T-helper 9 cell (primary cell): ENCODE measurements at places on chromosomes 16 and 17.

DNA sequence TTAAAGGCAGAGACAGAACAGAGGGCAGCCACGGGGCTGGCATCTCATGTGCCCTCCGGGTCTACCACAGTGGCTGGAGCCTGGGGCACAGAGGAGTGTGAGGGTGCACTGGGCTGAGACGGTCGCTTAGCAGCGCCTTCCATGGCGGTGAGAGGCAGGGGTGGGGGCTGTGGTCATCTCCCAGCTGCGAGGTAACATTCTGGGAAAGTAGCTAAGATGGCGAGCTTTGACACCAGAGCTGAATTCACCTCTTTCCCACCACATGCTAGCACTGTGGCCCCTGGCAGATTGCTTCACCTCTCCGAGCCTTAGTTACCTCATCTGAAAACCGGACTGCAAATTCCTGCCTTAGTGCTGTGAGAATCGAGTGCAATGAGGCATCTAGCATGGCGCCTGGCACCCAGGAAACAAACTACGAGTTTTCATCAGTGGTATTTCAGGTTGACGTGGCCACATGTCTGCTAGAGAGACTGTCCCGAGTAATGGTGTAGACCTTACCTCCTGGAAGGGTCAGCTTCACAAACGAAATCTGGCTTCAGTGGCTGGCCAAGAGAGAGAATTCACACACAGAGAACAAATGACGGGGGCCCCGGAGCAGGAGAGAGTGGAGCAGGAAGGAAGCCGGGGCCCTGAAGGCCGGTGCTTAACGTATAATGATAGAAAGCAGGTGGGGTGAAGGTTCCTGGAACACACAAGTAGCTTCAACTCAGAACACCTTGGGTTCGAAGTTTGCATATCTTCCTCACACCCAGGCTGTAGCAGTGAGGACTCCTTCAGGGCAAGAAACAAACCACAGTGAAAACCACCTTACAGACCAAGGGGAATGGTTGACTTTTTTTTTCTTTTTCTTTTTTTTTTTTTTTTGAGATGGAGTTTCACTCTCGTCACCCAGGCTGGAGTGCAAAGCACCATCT is 63.9 kb upstream of the RPH3AL start:
- DNase-seq, result no peak

DNA sequence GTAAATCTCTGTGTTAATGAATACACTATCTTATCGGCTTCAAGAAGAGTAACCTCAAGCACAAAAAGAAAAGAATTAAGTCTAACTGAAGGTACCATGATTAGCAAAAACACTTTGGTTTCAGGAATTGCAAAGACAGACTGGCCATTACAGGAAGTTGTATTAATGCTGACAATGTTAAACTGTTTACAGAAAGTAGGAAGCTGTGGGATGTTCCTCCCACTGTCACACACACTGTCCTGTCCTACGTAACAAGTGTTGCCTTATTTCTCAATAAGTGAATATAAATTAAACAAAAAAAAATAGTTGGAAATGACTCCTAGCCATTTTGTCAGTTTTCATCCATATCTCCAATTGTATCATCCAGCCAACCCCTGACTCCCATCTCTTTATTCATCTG is 8.6 kb downstream of the GNA13 start:
- DNase-seq, result no peak

GRCh38 chr16:88943131-88943664 is 33.8 kb downstream of the CBFA2T3 start:
- no peak for DNase-seq

- no peak for DNase-seq
Observed at GRCh38 chr16:68202091-68202519, 33.8 kb downstream of the ESRP2 start.

DNA sequence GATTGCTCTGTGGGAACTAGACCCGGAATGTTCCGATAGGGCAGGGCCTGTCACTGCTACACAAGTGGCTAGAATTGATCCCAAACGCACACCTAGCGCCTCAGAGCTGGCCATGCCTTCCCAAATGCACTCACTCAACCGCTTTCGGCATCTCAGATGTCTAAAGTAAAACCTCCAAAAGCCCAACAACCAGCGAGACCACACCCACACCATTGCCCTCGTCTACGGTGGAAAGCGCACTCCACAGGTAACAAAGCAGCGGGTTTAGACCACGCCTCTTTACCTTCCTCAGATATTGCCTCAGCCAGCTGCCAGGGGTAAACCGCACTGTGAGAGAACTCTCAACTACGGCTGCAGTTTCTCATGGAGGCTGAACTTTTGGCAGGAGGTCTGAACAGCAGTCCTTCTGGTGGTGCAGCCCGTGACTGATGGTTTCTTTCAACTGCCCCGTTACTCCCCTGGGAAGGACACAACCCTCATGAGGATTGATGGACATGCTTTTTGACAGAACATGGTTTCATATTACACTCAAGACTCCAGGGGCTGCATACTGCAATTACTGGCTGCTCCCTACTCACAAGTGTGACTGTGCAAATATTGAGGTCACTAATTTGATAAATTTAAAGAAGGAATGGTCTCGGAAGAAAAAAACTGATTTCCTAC is 34.5 kb downstream of the USP7 start:
- DNase-seq, result no peak

DNA sequence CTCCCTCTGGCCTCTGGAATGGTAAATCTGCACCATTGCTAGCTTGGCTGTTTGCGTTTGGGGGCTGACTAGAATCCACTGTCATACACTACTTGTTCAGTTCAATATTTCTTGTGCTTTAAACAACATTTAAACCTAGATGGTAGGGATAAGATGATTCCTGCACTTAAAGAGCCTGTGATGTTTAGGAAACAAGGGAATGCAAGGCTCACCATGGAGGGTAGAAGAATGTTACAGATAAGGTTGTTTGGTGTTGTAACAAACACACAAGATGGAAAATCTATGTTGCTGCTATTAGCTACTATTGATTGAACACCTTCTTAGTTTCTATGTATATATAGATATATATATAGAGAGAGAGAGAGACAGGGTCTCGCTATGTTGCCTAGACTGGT is 31.4 kb downstream of the YPEL2 start:
- DNase-seq, result no peak

DNA sequence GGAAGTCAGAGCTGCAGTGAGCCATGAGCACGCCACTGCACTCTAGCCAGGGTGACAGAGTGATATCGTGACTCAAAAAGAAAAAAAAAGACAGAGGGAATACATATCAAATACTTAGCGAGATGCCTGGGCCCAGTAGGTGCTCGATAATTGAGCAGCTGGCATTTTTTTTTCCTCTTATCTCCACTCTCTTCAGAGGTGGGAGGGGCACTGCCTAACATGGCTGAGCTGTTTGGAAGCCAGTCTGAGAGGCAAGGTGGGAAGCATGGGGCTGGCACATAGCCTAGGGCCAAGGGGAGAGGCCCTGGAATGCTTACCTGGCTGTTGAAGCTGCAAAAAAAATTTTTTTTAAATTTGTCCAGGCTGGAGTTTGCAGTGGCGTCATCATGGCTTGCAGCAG is 38.4 kb downstream of the HIC1 start:
- no peak for DNase-seq

- no peak for DNase-seq
Observed at GRCh38 chr16:23842137-23842600, 6.4 kb downstream of the PRKCB start.

DNA sequence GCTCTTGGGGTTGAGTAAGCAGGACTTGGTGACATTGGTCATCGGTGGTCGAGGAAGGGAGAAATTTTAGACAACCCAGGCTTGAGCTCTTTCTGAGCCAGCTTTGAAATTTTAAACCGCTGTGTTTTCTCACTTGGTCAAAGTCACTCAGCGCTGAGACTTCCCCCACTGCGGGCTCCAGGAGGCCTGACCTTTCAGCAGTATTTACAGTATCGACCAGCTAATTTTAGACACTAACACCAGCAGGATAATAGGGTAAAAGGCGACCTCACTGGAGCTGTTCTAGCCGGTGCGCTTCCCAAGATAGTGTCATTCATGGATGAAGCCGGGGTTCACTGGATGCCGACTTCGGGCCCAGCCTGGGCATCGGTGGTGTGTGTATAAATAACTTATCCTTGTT is 29.7 kb upstream of the WSCD1 start:
- DNase-seq, result no peak

- no peak for DNase-seq
Observed at GRCh38 chr17:67831268-67831667, 6.0 kb downstream of the BPTF start.

DNA sequence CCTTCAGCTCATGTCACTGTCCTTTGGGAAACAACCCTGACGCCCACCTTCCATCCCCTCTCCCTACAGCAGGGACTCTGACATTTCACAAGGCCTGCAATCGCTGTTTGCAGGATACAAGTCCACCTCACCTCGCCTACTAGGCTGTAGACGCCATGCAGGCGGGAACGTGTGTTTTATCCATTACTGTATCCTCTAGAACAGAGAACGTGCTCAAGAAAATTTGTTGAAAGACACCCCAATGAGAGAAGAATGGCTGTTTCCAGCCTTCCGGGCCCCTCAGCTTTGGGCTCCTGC is 1.5 kb upstream of the TTYH2 start:
- no peak for DNase-seq

GRCh38 chr17:61662741-61663140 is 71.7 kb upstream of the NACA2 start:
- DNase-seq, result no peak

DNA sequence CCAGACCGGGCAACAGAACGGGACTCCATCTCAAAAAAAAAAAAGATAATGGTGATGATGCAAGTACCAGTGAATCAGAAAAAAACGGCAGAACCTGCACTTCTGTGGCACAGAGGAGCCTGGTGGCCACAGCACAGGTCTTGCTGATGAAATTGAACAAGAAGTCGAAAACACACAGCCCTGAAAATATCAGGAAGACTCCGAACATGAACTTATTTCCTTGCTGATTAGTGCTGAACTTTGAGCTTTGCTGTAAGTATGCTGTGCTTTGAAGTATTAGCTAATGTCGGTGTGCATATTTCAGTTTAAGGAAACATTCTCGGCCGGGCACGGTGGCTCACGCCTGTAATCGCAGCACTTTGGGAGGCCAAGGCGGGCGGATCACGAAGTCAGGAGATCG is 10.9 kb upstream of the MYO15B start:
- no peak for DNase-seq

GRCh38 chr16:58678716-58679115 is 5.9 kb downstream of the SLC38A7 start:
- DNase-seq, result no peak

DNA sequence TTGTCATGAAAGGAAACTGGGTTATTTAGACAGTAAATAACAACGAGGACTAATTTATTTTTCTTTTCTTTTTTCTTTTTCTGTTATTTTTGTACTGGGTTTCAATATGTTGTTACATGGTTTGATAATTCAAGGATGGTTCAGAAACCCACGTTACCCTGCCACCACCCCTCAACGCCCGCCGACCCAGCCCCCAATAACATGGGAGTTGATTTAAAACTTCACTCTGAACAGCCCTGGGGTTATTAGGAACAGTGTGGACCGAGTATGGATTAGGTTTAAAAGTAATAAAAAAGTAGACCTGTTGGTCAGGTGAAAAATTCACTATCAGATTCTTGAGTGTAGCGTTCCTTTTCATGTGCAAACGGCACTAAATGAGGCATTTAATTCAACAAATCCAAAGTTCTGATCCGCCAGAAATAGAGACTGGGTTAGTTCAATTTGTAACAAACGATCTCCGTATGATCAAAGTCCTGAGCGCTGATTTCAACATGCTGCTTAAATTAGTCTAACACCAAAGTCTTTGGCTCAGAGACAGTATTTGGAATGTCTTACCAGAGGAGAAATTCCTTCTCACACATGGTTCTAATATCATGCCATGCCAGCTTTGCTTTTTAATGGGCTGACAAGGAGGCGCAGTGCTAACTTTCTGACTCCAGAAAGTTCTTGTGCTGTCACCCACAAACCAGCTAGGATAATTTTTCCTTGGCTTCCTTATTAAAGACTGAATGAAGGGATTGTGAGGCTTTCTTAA is 173.1 kb upstream of the IRX3 start:
- no peak for DNase-seq

DNA sequence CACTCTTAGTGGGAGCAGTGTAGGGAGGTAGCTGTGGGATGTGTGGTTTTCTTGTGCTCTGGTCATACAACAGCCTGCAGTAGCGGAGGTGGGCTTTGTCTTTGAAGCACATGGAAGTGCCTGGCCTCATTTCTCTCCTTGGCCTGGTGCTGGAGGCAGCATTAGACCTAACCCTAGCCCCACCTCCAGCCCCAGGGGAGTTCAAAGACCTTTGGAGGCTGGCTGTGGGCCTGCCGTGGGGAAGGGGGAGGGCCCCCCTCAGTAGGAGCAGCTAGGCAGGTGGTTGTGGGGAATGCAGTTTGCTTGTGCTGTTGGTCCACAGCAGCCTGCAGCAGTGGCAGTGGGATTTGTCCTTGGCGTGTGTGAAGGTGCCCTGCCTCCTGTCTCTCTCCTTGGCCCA is 91.7 kb downstream of the BCAS3 start:
- DNase-seq, result no peak

GRCh38 chr17:57415751-57416207 is 159.5 kb downstream of the MSI2 start:
- no peak for DNase-seq

DNA sequence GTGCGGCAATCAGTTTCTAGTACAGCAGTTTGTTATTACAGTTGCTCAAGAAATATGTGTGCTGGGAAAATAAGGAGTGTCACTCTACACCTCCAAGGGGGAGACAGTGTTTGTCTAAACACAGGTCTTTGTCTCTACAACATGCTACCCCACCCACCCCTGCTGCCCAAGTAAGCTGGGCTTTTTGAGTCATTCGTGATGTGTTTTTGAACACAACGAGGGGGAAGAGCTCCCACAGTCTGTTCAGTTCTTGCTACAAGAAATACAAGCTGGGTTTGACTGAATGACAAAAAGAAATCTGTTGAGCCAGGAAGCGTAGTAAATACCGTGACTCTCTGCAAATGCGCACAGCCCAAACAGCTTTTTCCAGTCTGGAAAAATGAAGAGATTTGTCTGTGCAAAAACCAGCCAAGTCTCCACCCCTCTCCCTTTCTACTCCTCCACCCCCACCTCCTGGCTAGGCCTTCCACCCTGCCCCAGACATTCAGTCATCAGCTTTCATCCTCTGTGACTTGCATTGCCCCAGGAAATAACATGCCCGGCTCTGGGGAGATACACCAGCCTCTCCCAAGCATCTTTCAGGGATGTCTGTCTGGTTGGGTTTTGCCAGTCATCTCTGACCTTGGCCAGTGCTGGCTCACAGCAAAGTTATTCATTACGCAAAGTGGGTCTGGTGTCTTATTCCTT is 25.7 kb downstream of the CHD9 start:
- DNase-seq, result no peak

GRCh38 chr17:3033741-3034577 is 29.4 kb downstream of the OR1D5 start:
- no peak for DNase-seq

DNA sequence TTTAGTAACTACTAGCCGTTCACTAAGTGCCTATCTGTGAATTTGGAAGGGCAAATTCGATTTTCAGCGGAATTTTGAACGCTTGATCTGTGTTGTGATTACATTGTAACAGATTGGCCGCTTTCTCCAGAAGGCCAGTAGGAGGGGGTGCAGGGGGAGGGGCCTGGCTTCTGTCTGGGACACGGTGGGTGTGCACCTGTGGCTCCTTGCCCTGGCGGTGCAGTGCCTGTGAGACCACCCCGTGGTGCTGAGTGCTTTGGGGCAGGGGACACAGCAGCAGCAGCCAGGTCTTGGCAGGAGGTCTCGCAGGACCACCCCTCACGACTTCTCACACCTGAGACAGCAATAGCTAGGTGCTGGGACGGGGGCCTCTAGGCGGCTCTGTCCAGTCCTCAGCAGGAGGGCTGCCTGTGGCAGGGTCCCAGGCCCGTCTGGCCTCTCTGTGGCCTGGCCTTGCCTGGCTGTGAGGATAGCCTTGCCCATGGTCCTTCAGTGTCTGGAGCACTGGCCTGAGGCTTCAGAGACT is 1.8 kb downstream of the UBE2I start:
- no peak for DNase-seq

- no peak for DNase-seq
Observed at GRCh38 chr17:44360826-44361225, 2.8 kb downstream of the FAM171A2 start.
